Right cardiac atrium (tissue), 5 donors: ENCODE measurements at places on chromosomes 12 and 14. TPM values are rescaled to one million over a fixed set of nuclear protein-coding genes. Genes with fewer than 3 reads are reported as not detected.

RNASE7 gene
- polyA plus RNA-seq: not detected

GMFB gene
- 13.2 TPM for polyA plus RNA-seq

CELA1 gene
- polyA plus RNA-seq: not detected

CRIP2 gene
- 1,790 TPM for polyA plus RNA-seq

PRR4 gene
- polyA plus RNA-seq: 2.4 TPM

LRIG3 gene
- polyA plus RNA-seq: 3.0 TPM

GALNT9 gene
- polyA plus RNA-seq: 0.05 TPM

C12orf60 gene
- polyA plus RNA-seq: 3.8 TPM

MYH6 gene
- polyA plus RNA-seq: 11,120 TPM

CD4 gene
- 2.5 TPM for polyA plus RNA-seq

VASH1 gene
- 23.1 TPM for polyA plus RNA-seq

SYT10 gene
- polyA plus RNA-seq: 0.02 TPM

DHRS4L2 gene
- 44.2 TPM for polyA plus RNA-seq

GLIPR1L1 gene
- polyA plus RNA-seq: not detected

RPS6KL1 gene
- 10.5 TPM for polyA plus RNA-seq

DNA sequence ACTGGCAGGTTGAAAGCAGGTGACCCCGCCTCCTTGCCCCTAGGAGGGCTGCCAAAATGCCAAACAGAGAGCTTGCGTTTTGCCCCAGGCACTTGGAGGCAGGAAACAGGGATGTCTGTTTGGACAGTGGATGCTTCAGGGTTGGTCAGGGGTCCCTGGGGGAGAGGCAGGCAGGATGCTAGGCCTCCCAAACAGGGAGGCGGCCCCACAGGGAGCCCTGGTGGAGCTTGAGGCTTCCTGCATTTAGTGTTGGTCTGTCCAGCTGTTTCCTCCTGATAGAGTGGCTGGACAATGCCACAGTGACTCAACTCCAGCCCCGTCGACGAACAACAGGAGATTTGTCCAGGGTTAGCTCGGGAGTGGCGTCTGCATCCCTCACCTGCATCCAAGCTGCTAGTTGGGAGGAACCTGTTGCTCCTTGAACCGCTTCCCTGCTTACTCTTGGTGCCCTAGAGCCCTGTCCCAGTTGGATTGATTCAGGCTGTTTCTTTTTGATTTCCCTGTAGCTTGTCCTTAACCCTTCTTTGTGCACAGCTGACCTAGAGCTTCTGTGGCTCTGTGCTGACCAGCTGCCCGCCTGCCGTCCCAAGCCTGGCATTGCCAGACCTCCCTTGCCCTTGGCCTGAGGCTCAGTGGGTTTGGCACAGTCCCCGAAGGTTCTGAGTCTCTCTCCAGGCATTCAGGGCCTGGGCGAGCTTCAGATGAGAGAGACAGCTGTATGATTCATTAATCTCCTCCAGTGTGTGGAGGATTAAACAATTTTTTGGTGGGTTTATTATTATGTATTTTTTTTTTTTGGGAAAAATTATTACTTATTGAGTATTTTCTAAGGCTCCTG is 45.9 kb downstream of the TSPAN9 start:
- peak; percentile 72 for DNase-seq

DNA sequence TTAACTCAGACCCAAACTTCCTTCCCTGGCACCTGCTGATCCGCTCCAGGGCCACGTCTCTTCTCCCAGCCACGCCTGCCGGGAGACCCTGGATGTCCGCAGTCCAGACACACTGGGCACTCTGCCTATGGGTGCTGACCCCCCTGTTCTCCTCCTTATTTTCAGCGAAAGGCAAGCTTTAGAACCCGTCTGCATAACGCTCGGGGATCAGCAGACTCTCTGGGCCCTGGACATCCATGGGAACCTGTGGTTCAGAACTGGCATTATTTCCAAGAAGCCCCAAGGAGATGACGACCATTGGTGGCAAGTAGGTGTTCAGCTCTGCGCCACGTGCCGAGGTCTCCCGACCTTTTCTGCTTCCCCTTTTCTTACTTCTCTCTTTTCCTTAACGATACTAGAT is 63.9 kb downstream of the ANKRD9 start:
- no peak for DNase-seq

GRCh38 chr12:129496226-129496625 is 407.6 kb downstream of the TMEM132D start:
- no peak for DNase-seq

DNA sequence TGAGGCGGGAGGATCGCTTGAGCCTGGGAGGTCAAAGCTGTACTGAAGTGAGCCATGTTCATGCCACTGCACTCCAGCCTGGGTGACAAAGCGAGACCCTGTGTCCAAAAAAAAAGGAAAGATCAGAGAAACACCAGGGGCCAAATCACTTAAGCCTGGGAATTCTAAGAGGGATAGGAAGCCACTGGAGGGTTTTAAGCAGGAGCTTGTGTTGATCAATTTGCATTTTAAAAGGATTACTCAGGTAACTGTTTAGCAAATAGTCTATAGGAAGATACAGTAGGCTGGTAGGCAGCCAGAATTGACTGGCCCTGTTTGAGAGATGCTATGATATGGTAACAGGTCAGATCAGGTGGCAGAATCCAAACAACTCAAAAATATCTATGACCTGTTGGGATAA is 162.7 kb downstream of the SPTSSA start:
- no peak for DNase-seq

GRCh38 chr14:99274346-99275221 is 2.6 kb upstream of the BCL11B start:
- DNase-seq: peak; percentile 57

- DNase-seq: no peak
Measured at GRCh38 chr12:121238604-121239350, 28.8 kb downstream of the P2RX4 start.

GRCh38 chr12:28884904-28885679 is 264.0 kb upstream of the FAR2 start:
- no peak for DNase-seq

DNA sequence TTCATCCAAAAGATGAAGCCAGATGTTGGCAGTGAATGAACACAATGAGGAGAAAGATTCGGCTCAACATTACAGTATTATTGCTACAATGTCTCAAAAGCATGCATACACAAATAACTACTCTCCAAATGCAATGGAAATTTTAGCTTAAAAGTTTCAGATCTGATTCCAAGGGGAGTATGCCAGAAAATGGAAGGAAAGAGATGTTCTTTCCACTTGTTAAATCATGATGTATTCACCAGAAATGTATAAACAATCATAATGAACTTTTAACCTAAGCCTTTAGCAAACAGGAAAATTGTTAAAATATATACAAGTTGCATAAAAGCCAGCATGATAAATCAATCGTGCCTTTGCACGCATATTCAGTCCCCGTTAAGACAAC is 62.1 kb downstream of the SH2B3 start:
- DNase-seq: no peak

DNA sequence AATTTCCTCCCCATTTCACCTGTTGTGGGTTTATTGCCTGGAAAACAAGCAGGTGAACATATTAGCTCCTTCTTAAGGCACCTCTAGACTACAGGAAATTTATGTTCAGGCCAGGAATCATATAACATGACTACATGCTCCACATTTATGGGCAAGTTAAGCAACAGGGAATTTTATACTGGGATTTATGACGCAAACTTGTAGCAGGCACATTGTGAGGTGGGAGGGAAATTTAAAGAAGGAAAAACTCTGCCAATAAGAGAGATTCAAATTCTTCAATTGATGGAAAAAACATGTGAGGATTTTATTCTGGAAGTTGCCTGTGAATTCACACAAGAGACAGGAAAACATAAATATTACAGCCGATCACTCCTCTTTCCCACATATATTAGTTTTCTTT is 93.9 kb downstream of the TBC1D30 start:
- no peak for DNase-seq

DNA sequence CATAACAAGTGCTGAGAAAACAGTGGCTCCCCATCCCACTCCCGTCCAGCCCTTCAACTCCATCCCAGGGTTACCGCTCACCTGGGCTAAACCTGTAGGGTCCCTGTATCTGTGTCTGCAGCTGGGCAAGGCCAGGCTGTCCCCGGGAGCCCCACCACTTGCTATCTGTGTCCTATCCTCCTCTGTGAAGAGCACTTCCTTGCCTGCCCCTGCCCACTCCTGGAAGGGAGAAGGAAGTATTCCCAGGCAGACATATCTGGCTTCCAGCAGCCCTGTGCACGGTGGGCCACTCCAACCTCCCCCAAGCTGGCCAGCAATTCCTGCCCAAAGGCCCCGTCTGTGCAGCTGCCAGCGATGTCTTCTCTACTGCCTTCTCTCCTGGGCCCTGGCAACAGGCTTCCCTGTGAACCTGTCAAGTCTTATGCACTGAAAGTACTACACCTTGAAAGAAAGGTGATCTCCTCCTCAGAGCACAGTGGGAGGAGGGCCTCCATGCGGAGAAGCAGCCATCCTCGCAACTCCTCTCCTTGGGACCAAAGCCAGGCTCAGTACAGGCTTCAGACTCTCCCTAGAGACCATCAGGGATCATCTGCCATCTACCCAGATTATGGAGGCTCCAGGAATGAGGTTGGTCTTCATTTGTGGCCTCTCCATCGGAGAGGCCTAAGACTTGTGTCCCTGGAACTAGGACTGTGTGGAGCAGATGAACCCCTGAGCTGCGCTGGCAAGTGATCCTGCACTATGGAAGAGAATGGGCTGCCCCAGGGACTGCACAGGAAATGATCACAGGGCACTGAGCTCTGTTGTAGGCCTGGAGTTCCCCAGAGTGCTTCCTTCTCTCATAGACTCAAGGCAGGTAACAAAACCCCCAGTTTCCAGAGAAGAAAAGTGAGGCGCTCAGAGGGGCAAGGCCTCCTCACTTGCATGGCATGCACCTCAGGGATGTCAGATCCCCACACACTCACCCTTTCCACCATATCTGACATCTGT is 663.6 kb downstream of the BCL11B start:
- no peak for DNase-seq

- peak; percentile 96 for DNase-seq
Measured at GRCh38 chr12:121209624-121210572, at the start of gene P2RX4. TSS of gene P2RX4 (plus strand) at chr12:121210129. CDS start at chr12:121210165, 36 bp downstream.

GRCh38 chr12:6280053-6280469 is 30.4 kb upstream of the PLEKHG6 start:
- DNase-seq: no peak

GRCh38 chr14:72714871-72715214 is 179.1 kb downstream of the DPF3 start:
- DNase-seq: no peak

DNA sequence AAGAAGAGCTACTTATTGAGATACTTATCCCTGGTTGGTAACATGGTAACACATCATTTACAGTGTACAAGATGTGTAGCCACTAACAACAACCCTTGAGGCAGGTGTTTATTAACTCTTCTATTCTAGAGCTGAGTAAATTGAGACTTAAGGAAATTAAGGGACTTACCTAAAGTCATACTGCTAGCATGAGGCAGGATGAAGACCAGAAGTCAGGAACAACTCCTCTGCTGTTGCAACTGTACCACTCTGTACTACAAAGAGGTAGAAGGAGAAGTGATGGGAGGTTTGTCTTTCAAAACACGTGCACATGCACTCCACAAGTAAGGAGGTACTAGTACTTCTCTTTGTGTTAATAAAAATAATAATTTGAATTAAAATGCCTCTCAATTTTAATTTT is 79.9 kb downstream of the LLPH start:
- no peak for DNase-seq

- peak; percentile 91 for DNase-seq
Measured at GRCh38 chr12:6200256-6201212, at the start of gene CD9. TSS of gene CD9 (plus strand) at chr12:6200400. CDS start at chr12:6200500, 100 bp downstream.

GRCh38 chr14:30960216-30960615 is 65.2 kb upstream of the AP4S1 start:
- DNase-seq: no peak

- DNase-seq: peak; percentile 83
Measured at GRCh38 chr12:122097927-122098756, 19.6 kb downstream of the MLXIP start.

GRCh38 chr14:91352053-91352452 is 65.6 kb downstream of the CCDC88C start:
- peak; percentile 84 for DNase-seq

DNA sequence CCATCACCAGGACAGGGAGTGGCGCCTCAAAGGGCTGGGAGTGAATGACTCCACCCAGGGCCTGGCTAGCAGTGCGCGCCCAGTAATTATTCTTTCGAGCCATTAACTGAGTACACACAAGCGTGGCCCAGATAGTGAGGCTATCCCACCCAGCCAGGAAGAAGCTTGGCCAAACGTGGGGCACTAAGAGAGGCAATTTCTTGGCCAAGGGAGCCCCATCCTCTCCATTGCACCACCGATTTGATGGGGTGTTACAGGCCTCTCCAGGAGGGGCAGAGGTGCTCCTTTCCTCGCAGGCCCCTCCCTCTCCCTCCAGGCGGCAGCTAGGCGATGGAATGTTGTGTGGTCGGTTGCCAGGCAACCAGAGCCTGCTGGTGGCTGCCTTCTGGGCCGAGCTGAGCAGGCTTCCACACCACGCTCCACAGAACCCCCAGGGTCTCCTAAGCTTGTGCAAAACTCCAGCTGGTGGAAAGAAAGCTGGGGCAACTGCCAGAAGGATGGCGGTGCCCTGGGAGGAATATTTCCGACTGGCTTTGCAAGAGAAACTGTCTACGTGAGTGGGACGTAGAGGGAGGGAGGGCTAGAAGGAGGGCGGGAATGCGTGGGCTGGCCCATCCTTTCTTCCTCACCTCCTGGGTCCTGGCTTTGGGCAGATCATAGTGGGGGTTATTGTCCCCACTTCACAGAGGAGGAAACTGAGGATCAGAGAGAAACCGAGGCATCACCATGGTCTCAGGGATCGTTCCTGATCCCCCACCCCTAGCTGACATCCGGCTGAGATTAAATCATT is at the start of gene CFAP73:
TSS of gene CFAP73 (plus strand) at position 364 of the 790 bp plus-strand sequence. CDS start at position 498, 134 bp downstream.
- DNase-seq: peak; percentile 86

GRCh38 chr14:79965896-79966295 is 245.4 kb downstream of the DIO2 start:
- DNase-seq: no peak

- DNase-seq: no peak
Measured at GRCh38 chr14:61145034-61145902, 135.9 kb downstream of the TMEM30B start.

GRCh38 chr14:74882103-74882920 is 596 bp downstream of the DLST start:
- DNase-seq: peak; percentile 69

DNA sequence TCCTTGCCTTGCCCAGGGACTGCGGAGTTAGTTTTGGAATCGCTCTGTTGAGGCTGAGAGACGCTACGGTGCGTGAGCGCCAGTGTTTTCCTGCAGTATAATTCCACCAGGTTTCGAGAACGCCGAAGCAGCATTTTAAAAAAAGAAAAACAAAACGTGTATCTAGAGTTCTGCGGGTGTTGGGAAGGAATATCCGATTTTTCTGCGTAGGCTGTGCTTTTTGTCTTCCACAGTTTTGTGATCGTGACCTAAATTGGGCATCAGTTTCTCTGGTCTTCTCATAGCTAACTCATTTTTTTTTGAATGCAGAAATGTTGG is 778 bp downstream of the DNM1L start:
- no peak for DNase-seq

GRCh38 chr12:122184517-122184916 is 1.6 kb downstream of the LRRC43 start:
- DNase-seq: no peak

GRCh38 chr12:109715310-109716091 is 1.9 kb downstream of the FAM222A start:
- peak; percentile 76 for DNase-seq

- DNase-seq: no peak
Measured at GRCh38 chr12:68042212-68042699, 53.0 kb downstream of the IFNG-AS1 start.
